M059J (cell line): ENCODE measurements at places on chromosomes 6 and 20.
A peak's percentile ranks its signal among the peaks of the same experiment; 100 is the strongest.

DNA sequence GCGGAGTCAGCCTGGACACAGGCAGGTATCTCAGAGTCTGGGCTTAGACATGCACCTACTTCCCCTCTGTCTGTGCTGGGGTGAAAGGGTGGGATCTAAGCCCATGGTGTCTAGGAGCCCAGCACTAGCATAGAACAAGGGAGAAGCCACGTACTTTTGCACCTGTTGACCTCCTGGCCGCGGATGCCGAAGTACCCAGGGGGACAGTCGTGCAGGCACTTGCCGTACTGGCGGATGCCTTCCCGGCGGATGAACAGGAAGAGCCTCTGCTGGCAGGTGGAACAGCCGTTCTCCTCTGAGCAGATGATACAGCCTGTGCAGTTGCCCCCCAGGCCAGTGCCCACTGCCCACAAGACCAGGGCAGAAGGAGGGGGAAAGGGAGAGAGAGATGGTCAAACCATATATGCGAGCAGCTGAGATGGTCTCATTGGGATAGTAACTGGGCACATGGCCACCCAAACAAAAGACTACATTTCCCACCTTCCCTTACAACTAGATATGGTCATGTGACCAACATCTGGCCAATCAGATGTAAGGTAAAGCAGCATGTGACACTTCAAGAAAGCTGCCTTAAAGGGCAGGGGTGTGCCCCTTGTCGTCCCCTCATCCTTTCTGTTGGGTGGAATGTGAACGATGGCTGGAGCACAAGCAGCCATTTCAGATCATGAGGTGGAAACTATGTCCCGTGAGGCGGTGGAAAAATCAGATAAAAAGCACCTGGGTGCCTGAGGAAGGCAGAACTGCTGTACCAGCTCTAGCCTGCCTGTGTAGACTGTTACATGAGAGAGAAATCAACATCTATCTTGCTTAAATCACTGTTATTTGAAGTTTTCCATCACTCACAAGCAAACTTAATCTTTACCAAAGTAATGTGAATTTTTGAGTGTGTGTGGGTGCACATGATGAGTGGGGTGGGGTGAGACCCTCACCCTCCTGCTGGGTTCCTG lies 34.0 kb downstream of the RSPO4 start:
- DNase-seq: peak; percentile 60

GRCh38 chr20:3901706-3902440 lies 12.7 kb downstream of the PANK2 start:
- DNase-seq: no peak

DNA sequence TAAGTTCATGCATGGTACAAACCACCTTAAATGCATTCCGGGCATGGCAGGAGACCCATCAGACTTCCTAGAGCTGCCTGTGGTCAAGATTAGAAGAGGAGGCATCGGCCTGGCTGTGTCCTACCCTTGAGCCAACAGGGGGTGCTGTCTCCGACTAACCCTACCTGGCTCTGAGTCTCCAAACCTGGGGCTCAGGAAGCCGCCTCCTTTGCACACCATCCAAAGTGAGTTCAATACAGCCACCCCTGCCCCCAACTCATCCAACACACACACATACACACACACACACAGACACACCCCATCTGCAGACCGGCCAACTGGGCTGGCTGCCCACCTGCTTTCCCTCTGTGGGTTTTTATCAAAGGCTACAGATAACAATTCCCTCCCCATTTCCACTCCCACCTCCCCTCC lies 77.0 kb downstream of the JPH2 start:
- DNase-seq: no peak

GRCh38 chr6:32627831-32628230 lies 9.4 kb upstream of the HLA-DQA1 start:
- DNase-seq: peak; percentile 17

DNA sequence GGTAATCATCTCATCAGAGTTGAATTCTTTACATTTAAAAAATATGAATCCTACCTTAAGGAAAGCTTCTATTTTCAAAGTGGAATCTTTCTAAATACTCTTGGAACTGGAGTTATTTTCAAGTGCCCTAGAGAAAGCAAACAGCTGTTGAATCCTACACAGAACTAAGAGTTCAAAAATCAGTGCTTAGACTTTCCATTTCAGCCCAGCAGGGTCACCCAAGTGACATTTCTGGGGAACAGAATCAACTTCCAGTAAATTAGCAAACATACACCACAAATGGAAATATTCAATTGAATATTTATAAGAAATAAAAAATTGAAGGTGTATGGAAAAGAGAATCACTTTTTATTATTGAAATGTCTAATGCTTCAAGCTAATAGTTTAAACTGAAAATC lies 427.7 kb upstream of the NOX3 start:
- DNase-seq: no peak

- peak; percentile 51 for DNase-seq
Measured at GRCh38 chr6:1679688-1680068, 70.0 kb downstream of the FOXC1 start.
